PC-3 (cell line): ENCODE measurements at places on chromosomes 1 and 21.

DNA sequence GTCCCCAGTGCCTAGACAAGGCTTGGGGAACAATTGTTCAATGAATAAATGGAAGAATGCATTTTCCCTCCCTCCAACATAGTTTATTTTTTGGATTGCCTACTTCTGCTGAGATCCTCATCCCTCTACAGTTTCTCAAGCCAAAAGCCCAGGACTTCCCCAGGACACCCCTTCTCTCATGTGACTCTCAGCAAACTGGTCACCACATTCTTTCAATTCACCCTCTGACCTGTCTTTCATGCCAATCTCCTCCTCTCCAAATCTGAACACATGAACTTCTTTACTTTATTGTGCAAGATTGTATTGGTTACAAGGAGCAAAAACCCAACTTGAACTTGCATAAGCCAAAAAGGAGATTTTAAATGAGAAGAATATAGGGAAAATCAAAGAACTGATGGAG lies 103.2 kb upstream of the JUN start:
- DNase-seq = no peak

DNA sequence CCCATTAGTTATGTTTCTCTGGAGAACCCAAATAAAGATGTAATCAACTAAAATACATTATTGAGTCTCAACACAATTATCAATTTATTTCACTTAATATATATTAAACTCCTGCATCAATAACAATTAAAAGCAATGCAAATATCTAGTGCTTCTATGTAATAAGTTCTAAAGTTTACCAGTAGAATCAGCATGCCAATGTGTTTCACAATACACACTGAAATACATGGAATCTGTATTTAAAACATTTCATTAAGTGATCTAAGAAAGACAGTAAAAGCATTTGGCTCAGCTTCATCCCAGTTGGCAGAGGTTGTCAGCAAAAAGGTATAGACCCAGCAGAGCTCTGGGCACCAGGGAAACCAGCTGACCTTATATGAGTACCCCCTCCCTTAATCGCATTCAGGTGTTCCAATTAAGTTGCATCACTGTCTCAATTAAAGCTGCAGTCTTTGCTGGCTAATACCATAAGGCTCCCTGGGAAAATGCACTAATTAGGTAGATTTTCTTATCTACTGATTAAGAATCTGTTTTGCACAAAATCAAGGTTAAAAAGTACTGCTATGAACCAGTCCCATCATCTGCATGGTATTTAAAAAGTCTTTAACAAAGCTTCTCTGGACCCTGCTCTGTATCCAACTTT lies 63.1 kb downstream of the NIBAN1 start:
- no peak for DNase-seq

GRCh38 chr1:160879056-160879455 lies 5.9 kb downstream of the ITLN1 start:
- peak; percentile 10 for DNase-seq

- no peak for DNase-seq
Measured at GRCh38 chr1:108811611-108812010, 45.3 kb downstream of the AKNAD1 start.

- DNase-seq = no peak
Measured at GRCh38 chr1:76314730-76315129, 240.2 kb downstream of the ST6GALNAC3 start.

GRCh38 chr1:192485692-192486436 lies 89.7 kb upstream of the RGS1 start:
- DNase-seq = peak; percentile 85

DNA sequence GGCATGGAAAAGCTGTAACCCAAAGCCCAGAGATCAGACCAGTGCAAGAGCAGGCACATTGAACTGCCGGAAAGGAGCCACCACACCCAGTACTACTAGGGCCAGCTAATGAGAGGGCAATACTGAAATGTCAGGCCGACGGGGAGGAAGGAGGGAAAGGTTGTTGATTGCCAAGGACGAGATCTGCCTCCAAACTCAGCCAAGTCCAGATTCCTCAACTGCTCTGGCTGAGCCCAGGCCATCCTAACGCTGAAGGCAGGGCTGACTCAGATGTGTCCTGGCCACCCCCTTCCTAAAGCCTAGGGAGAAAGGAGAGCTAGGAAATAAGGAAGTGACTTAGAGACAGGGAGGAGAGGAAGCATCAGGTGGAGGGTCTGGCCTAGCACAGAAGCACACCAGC lies 42.1 kb upstream of the IPO9 start:
- DNase-seq = no peak

DNA sequence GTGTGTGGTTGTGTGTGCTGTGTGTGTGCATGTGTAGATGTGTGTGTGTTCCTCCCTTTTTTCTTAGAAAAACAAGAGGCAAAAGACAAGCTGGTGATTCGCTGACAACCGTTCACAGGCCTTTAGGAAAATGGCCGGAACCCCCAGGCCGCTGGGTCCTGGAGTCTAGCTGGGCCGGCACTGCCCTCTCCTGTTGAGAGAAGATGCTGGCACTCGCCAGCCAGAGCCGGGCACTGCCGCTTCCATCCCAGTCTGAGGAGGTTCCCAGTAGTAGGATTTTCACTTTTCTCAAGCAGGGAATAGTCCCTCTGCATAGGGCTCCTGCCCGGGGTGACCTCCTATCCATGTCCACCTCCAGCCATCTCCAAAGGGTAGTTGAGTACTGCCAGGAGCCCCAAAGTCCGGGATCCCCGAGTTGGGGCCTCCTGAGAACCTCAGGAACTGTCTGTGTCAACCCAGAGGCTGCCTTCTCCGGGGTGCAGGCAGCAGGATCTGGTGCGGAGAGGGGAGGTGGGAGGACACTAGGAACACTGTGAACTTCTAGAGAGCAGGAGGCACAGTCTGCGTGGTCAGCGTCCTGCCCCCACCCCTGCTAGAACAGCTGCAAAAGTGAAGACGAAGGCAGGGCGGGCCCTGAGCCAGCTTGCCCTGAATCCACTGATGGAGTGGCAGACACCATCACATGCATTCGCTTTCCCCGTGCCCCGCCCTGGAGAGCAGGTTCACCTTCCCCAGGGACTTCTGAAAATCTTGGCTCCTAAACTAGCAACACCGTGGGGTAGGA lies 44.1 kb upstream of the ARHGEF16 start:
- DNase-seq = peak; percentile 80

- DNase-seq = peak; percentile 53
Measured at GRCh38 chr1:97919585-97920261, 1.1 kb downstream of the DPYD start.

DNA sequence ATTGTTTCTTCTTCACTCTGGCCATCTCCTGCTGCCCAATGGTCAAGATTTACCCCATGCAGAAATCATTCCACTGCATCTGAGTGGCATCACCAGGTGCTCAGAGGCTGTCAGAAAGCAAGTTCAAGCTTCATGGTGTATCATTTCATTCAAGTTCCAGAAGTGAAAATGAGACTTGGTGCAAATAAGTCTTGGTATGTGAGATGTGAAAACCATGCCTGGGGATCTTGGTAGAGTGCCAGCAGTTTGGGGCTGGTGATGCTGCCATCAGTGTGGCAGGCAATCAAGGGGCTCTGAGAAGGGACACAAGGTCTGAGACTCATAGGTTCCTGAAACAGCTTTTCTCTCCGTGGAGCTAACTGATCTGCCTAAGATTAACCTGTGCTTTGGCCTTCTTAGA lies 52.0 kb downstream of the CD2 start:
- DNase-seq = no peak

DNA sequence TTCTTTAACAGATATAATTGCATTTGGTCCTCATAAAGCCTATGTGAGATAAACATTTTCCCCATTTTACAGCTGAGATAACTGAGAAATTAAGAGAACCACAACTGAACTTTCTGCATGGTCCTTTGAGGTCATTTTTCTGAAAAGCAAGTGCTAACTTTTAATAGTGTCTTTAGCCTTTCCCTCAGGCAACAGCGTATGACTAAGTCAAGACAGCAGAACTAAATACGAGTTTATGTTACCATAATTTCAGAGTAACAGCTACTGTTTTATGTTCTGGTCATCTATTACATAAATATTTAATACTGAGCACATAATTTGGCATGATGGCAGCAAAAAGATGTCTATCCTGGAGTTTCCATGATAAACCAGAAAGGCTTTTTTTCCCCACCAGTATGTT lies 95.6 kb downstream of the OLFML2B start:
- peak; percentile 15 for DNase-seq

DNA sequence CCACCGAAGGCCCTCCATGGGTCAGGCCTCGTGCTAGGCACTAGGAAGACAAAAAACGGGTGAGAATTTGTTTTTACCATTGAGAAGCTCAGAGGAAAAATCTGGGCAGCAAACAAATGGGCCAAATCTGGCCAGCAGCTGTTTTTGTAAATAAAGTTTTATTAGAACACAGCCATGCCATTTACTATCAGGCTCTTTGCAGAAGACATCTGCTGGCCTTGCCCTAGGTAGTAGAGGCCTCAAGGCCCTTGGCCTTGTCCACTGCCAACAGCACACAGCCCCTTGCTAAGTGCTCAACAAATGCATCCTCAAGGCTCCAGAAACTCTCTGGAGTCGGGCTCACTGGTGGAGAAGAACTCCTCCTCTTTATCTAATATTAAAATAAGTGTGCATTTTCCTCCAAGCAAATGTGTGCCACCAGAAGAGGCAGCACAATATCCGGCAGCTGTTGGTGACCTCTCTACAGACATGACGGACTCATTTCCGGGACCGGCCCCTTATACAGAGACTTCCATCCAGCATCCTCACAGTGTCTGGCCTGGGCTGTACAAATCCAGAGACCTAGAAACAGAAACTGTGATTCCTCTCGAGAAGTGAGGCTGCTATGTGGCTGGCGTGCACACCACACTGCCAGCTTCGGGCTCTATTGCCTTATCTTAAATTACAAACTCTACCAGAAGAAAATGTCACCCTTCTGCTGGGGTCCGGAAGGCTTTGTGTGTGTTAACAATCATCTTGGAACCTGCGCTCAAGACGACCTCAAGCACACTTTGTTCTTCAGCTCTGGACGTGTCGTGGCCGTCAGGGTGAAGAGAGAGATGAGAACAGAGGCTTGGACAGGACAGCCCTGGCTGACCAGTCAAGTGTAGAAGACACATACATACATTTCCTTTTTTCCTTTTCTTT lies 203.9 kb downstream of the TOMM20 start:
- DNase-seq = no peak

DNA sequence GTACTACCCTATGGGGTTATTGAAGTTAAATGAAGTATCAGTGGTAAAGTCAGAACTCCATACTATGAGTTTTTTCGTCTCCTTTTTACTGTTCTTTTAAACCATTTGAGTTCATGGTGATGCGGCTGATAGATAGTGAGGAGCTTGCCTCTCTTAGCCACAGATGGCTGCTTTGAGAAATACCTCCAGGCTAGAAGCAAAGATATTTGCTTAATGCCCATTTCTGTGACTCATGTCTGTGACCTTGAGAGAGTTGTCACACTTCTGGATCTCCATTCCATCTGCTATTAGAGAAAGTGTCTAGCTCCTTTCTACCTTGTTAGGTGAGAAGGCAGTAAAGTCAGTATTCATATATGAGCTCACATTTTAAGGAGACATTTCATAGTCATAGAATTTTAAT lies 89.5 kb upstream of the PLXNA2 start:
- peak; percentile 24 for DNase-seq

DNA sequence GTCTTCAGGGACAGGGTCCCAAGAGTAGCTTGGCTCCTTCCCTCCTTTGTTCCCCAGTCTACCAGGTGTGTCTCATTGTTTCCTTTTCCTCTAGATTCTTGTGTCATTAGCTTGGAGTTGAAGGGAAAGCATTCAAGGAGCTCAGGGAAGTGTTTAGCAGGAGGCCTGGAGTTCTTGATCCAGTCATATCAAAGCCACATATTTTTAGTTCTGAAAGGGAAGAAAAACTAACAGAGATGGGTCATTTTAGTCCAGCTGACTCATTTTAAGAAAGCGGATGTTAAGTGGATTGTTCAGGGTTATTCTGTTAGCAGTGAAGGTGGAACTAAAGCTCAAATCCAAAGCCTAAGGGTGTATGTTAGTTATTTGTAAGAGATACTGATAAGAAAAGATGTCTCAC lies 721 bp downstream of the C1orf54 start:
- no peak for DNase-seq

DNA sequence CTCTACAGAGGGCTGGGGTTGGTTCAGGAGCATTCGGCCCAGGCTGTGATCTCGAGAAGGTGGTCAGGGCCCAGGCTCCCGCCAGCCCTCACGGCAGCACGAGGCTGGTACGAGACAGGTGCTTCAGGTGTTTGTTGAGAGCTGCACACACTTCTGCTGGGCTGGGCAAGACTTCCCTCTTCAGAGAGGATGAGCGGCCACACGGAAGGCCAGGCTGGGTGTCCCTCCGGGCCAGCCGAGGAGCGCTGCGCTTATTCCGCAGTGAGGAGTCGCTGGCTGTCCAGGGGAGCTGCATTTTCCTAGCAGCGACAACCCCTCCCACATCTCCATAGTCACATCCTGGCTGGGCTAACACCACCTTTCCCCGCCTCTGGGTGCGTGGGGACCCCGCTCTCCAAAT lies 50.5 kb downstream of the PDE9A start:
- no peak for DNase-seq

DNA sequence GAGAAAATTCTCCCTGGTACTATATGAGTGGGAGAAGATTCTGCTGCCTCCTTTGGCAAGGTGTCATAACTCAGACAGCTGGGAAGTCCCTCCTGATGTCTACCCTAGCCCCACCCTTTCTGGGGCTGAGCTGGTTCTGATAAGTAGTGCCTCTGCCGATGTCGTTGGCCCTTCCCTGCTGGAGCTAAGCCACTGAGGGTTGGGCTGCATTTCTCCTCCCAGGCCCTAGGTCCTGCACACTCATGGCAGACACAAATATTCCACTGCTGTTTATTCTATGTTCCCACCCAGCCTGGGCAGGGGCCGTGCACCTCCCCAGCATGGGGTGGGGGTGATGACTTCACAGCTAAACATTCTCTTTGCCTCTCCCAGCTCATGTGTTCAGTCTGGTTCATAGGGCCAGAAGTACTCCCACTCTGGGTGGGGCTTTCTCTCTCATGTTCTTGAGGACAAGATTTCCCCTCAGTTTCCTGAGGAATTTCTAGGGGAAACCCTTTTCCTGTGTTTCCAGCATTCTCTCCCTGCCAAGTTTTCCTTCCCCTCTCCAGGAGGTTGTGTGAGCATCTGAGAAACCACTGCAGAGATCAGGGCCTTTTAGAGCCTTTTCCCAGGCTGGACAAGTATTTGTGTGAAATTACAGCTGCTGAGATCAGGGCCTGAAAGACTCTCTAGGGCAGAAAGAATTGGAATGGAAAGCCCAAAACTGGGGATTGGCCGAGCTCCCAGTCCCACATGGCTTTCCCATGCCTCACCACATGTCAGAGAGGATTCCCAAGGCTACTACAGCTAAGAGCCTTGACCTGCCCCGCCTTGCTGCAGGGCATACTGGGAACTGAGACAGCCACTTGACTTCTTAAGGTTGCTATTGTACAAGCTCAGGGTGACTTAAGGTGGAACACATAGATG lies 66.2 kb downstream of the ATP2B4 start:
- DNase-seq = peak; percentile 93

GRCh38 chr21:45788637-45789506 lies 145.3 kb downstream of the PCBP3 start:
- DNase-seq = no peak

DNA sequence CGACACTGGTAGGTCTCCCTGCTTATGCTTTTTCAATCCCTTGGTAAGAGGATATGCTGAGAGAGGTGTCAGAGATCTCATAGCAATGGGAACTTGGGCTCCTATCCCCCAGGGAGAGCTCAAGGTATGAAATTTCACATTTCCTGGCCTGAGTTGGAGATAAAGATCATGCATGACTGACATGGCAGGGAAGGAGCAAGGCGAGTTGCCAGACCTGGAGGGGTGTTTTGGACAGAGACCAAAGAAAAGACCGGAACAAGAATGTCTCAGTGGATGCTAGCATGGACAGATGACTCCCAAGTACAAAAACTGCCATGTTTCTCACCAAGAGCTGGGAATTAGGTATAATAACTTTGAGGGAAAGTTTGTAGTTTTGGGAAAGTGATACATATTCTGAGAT lies 334.1 kb upstream of the B3GALT2 start:
- peak; percentile 14 for DNase-seq
